ENCODE measurements at places on chromosomes 11 and 22.

- H3K4me3 ChIP-seq, result no peak overlapping the region
- no peak overlapping the region for H3K27ac ChIP-seq
- ATAC-seq, result no peak
- H3K36me3 ChIP-seq, result peaks cover 4% of the 10 kb centered on the region
- no peaks in the 10 kb centered on the region for H3K27me3 ChIP-seq
- no peaks in the 10 kb centered on the region for H3K4me1 ChIP-seq
Observed at GRCh38 chr11:130737866-130738431, 178.3 kb downstream of the SNX19 start.

GRCh38 chr11:68003846-68004550, at the start of gene UNC93B1:
TSS of gene UNC93B1 (minus strand) at chr11:68004097. CDS start at chr11:68004043, 54 bp downstream.
- H3K4me3 ChIP-seq, result peak within 1 kb of the TSS; percentile 91
- H3K36me3 ChIP-seq, result no peaks in the 10 kb centered on the region
- peaks cover 65% of the 10 kb centered on the region for H3K4me1 ChIP-seq
- peak; percentile 88 for ATAC-seq
- peak within 1 kb of the TSS; percentile 89 for H3K27ac ChIP-seq
- no peaks in the 10 kb centered on the region for H3K27me3 ChIP-seq

GRCh38 chr22:19035474-19036228, 86.6 kb downstream of the DGCR2 start:
- ATAC-seq, result no peak
- no peak overlapping the region for H3K27ac ChIP-seq
- peaks cover 10% of the 10 kb centered on the region for H3K4me1 ChIP-seq
- H3K36me3 ChIP-seq, result peaks cover 26% of the 10 kb centered on the region

- H3K36me3 ChIP-seq, result no peaks in the 10 kb centered on the region
- H3K27ac ChIP-seq, result no peak overlapping the region
- ATAC-seq, result no peak
- no peak overlapping the region for H3K4me3 ChIP-seq
Observed at GRCh38 chr11:20026629-20027555, 133.4 kb downstream of the DBX1 start.

DNA sequence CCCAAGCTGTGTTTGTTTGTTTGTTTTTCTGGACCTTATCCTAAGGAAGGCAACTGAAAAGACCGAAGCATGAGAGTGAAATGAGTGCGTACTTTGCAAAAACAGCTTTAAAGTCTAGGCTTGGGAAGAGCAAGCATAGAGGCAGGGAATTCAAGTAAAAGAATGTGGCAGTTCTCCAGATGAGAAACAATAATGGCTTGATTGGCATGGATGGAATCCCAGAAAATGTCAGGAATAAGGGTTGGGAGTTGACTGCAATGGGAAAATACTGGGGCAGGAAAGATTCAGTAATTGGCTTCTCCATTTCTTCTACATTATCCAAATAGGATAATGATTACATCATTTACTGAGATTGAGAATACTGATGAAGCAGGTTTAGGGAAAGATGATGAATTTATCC, 17.5 kb downstream of the SAAL1 start:
- H3K4me3 ChIP-seq, result no peak overlapping the region
- no peak overlapping the region for H3K27ac ChIP-seq
- H3K27me3 ChIP-seq, result no peaks in the 10 kb centered on the region
- H3K4me1 ChIP-seq, result no peaks in the 10 kb centered on the region
- ATAC-seq, result no peak

DNA sequence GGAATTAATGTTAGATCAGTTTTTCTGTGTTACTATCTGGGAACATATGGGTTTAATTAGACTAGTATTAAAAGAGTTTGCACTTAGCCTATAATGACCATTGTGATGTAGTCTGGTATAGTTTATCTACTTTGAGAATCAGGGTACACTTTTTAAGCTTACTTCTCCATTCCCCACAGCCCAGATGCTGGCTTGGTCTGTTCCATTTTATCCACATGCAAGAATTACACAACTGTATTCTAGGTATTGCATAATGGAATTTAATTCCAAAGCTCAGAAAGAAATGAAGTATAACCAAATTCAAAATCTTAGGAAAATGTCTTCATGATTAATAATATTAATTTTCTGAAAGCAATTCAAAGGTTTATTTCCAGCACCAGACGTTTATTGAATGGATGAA, 122.2 kb upstream of the PDGFD start:
- H3K4me1 ChIP-seq, result no peaks in the 10 kb centered on the region
- H3K27me3 ChIP-seq, result no peaks in the 10 kb centered on the region
- ATAC-seq, result no peak
- H3K4me3 ChIP-seq, result no peak overlapping the region

DNA sequence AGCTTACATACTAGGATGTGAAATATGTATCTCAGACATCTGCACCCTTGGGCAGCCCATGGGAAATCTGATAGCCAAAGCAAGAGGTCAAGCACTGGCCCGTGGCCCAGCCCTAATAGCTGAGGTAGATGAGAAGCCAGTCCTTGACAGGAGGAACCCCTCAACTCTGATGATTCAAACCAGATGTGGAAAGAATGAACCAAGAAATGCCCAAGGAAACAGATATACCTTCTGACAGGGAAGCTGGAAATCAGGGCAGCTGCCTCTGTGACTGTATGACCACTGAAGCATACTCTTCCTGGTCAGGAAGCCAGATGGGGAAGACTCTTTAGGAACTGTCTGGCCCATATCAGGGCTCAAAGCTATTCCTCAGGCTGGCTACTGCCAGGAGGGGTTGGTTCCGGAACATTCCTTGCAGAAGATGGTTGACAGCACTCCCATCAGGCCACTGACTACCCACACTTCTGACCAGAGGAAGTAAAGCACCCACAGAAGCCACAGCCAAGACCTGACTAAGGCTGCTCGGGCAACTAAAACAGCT, 124.2 kb downstream of the SWAP70 start:
- peak overlapping the region; percentile 75 for H3K27ac ChIP-seq
- no peaks in the 10 kb centered on the region for H3K27me3 ChIP-seq
- H3K36me3 ChIP-seq, result peaks cover 30% of the 10 kb centered on the region

DNA sequence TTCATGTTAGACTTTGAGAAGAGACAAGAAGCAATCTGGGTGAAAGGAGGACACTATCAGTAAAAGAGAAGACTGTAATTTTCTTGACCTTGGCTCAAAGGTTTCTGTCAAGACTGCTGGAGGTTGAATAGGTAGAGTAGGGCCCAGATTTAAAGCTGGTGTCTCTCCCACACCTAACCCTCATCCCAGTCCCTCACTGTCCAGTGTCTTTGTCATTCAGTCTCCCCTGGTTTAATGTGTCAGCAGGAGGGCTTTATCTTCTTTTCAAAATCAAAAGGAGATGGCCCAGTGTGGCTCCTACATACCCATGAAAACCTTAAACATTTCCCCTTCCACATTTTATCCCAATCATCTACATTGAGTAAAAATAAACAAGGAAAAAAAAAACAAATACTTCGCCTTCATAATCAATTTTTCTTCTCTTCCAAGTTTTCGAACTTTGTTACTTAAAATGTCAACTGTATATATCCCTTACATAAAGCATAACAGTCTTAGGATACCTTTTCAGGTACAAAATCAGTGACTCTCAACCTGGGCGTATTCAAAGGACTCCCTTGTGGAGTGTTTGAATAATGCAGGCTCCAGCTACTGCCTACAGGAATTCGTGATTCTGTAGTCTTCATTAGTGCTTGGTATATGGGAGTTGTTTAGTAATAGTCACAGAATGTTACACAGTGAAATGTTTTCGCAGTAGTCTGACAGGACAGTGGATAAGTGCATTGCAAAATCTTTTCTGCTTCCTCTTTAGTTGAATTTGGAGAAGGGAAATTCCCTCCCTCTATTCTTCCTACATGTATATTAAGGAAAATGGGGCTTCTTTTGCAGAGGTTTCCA, 87.2 kb downstream of the FAT3 start:
- no peak for ATAC-seq
- H3K36me3 ChIP-seq, result no peaks in the 10 kb centered on the region
- H3K27me3 ChIP-seq, result no peaks in the 10 kb centered on the region
- no peaks in the 10 kb centered on the region for H3K4me1 ChIP-seq

- peaks cover 20% of the 10 kb centered on the region for H3K27me3 ChIP-seq
- H3K4me3 ChIP-seq, result no peak overlapping the region
- H3K36me3 ChIP-seq, result no peaks in the 10 kb centered on the region
- H3K27ac ChIP-seq, result no peak overlapping the region
Observed at GRCh38 chr11:66388780-66389386, 17.3 kb upstream of the SLC29A2 start.

- H3K4me1 ChIP-seq, result peaks cover 5% of the 10 kb centered on the region
- H3K27me3 ChIP-seq, result no peaks in the 10 kb centered on the region
- no peak overlapping the region for H3K4me3 ChIP-seq
- peak; percentile 75 for ATAC-seq
- peaks cover 3% of the 10 kb centered on the region for H3K36me3 ChIP-seq
- no peak overlapping the region for H3K27ac ChIP-seq
Observed at GRCh38 chr11:57493507-57494503, 21.7 kb downstream of the SLC43A1 start.

GRCh38 chr22:19105867-19106802, 16.1 kb downstream of the DGCR2 start:
- no peaks in the 10 kb centered on the region for H3K27me3 ChIP-seq
- H3K36me3 ChIP-seq, result no peaks in the 10 kb centered on the region
- peak; percentile 65 for ATAC-seq
- peaks cover 61% of the 10 kb centered on the region for H3K4me1 ChIP-seq
- no peak overlapping the region for H3K4me3 ChIP-seq

DNA sequence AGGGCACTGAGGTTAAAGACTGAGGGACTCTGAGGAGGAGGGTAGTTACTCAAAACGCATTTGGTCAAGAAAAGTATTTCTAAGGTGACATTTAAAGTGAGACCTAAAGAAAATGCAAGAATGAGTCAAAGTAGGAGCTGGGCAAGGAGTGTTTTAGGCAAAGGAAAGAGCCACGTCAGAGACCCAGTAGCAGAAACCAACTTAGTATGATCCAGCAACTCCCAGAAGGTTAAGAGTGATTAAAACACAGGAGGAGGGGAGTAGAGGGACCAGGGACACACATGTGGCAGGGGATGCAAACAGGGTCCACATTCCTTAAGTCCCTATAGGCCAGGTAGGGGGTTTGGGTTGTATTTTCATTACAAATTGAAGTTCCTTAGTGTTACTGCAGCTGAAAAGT, 24.3 kb upstream of the CCDC34 start:
- H3K27ac ChIP-seq, result no peak overlapping the region
- H3K36me3 ChIP-seq, result no peaks in the 10 kb centered on the region
- no peak for ATAC-seq
- no peaks in the 10 kb centered on the region for H3K4me1 ChIP-seq
- no peaks in the 10 kb centered on the region for H3K27me3 ChIP-seq

GRCh38 chr22:38697425-38698089, 3.2 kb downstream of the JOSD1 start:
- H3K27ac ChIP-seq, result peak overlapping the region; percentile 46
- peaks cover 33% of the 10 kb centered on the region for H3K36me3 ChIP-seq
- H3K4me1 ChIP-seq, result peaks cover 74% of the 10 kb centered on the region
- no peak for ATAC-seq

GRCh38 chr22:39097098-39098020, at the start of gene APOBEC3H:
TSS of gene APOBEC3H (plus strand) at chr22:39097244. CDS start at chr22:39100279, 3,035 bp downstream.
- peaks cover 79% of the 10 kb centered on the region for H3K4me1 ChIP-seq
- ATAC-seq, result peak; percentile 55
- peak within 1 kb of the TSS; percentile 92 for H3K27ac ChIP-seq
- H3K4me3 ChIP-seq, result peak within 1 kb of the TSS; percentile 68
- H3K36me3 ChIP-seq, result no peaks in the 10 kb centered on the region

DNA sequence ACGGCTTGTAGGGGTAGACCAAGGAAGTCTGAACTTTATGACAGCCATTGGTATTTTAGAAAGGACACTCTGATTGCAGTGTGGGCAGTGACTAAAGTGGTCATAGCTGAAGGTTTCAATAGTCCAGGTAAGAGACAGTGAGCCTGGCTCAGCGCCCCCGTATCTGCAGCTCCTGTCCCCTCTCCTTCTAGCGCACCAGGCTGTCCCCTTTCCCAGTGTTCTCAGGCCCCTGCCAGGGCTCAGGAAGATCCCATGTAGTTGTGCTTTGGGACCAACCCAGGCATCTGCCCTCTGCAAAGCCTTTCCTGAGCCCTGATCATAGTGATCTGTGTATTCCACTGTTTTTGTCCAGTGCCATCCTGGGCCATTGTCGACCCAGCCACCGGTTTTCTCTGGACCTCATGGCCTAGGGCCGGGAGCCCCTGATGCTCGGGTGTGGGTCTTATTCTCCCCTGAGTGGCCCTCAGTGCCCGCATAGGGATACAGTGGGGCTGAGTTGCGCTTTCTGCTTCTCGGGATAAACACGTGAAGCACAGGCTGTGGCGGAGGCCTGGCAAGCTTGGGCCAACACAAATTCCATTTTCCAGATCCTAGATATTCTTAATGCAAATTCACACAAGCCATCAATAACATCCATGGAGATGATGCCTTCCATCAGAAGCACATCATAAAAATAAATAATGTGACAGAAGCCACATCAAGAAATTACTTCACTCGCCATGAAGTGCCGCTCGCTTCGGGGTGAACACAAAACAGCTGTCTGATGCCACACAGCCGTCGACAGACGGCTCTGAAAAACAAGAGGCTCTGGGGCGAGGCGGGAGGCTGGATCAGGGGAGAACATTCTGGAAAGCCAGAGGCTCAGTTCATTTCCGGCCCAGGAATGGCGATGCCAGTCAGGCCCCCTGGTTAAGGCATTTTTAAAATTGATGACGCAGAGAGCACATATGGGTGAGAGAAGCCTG, 805.0 kb downstream of the TBC1D22A start:
- no peak overlapping the region for H3K27ac ChIP-seq
- no peak overlapping the region for H3K4me3 ChIP-seq
- peaks cover 17% of the 10 kb centered on the region for H3K27me3 ChIP-seq
- H3K4me1 ChIP-seq, result no peaks in the 10 kb centered on the region

DNA sequence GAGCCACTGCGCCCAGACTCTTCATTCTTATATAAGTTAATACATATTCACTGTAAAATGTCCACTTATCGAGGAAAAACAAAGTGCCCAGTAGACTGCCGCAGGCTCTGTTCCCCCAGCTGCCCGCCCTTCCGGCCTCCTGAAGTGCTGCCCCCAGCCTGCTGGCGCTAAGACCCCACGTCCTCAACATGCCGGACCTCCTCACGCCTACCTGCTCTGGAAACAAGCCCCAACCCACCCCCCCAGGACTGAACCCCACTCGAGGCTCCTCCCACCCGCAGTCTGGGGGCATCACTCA, 1.1 kb downstream of the GATD1 start:
- peak overlapping the region; percentile 84 for H3K27ac ChIP-seq
- peak overlapping the region; percentile 86 for H3K4me3 ChIP-seq
- peaks cover 7% of the 10 kb centered on the region for H3K36me3 ChIP-seq
- H3K4me1 ChIP-seq, result peaks cover 49% of the 10 kb centered on the region
- no peaks in the 10 kb centered on the region for H3K27me3 ChIP-seq

Data from stimulated activated memory B cell treated with anti-CD40 and anti-IgM and Interleukin-4, amounts not matched to agents 10 μg/mL and 1 μg/mL and 100 μg/mL, for 72 hours (primary cell).